ENCODE measurements at places on chromosomes 16 and 17.

DNA sequence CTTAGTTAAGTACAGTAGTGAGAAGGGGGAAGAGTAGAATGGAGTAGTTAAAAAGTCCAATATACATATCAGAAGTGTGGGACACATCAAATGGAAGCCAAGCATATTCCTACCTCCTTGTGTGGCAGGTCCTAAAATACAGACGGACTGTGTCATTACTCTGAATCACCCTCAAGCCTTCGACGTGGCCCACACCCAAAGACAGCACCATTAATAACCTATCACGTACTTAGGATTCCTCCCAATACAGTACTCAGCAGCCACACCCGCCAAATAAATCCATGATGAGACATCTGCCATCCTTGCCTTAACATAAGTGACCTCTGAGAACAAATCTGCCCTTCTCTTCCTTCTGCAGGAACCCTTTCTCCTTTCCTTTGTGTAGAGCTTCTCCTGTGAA lies 38.9 kb downstream of the UBE2G1 start:
- no peak for DNase-seq

- no peak for DNase-seq
These were observed 29.7 kb downstream of the ARL4D start for GRCh38 chr17:43428524-43428923.

- no peak for DNase-seq
These were observed 29.2 kb downstream of the NOL11 start for GRCh38 chr17:67746704-67747571.

- DNase-seq, result peak; percentile 63
These were observed 74.5 kb upstream of the TNRC6C start for GRCh38 chr17:77884019-77884418.

DNA sequence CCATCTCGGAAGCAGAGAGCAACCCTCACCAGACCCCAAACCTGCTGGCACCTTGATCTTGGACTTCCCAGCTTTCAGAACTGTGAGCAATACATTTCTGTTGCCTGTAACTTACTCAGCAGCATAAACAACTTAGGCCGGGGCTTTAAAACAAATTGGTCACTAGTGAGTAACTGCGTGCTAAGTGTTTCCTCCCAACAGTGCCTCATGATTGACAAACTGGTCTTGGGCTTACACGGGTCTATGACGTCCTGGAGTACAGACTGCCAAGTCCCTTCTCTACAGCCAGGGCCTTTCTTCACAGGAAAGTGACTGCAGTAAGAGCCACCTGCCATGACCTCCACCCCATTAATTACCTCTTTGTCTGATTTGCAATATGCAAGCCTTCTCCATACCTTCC lies 136.7 kb downstream of the XYLT1 start:
- DNase-seq, result no peak

GRCh38 chr16:30956601-30957455 lies 726 bp upstream of the SETD1A start:
- DNase-seq, result peak; percentile 87
